ENCODE measurements at places on chromosomes 4 and X. TPM values are rescaled to one million over a fixed set of nuclear protein-coding genes. Genes with fewer than 3 reads are reported as not detected.

Gene GAGE12J
- not detected for total RNA-seq

GRCh38 chr4:108006361-108006760 is 16.7 kb downstream of the HADH start:
- H3K36me3 ChIP-seq = peaks cover 10% of the 10 kb centered on the region
- peaks cover 10% of the 10 kb centered on the region for H3K4me1 ChIP-seq
- H3K27ac ChIP-seq = no peak overlapping the region
- H3K4me3 ChIP-seq = no peak overlapping the region

DNA sequence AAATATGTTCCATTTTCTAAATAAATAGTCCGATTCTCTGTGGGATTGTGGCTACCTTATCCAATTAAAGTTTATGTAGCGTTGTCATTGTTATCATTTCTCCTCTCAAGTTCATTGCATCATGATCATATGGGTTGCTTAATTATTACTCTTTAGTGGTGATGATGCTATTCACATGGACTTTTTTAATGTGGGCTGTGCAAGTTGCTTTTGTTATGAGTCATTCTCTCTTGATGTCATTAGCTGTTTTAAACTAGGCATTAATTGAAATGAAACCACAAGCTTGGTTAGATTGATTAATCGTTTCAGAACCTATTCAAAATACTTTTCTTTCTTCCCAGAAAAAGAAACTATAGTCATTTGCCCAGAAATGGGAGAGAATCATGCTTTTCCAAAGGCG is 38.2 kb downstream of the NHS start:
- H3K4me1 ChIP-seq = no peaks in the 10 kb centered on the region
- DNase-seq = no peak
- no peak overlapping the region for H3K4me3 ChIP-seq
- no peaks in the 10 kb centered on the region for H3K27me3 ChIP-seq

DNA sequence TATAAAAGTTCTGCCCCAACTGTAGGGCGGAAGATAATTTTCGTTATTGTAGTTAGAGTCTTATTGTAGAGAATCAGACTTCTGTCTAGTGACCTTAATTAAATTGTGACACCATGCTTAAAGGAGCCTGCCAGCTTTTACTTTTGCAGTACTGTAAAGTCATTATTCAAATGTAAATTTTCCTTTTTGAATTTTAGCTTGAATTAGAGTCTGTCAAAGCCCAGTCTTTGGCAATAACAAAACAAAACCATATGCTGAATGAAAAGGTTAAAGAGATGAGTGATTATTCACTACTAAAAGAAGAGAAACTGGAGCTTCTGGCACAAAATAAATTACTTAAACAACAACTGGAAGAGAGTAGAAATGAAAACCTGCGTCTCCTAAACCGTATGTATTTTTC is 21.8 kb downstream of the OFD1 start:
- H3K4me1 ChIP-seq = no peaks in the 10 kb centered on the region
- H3K27ac ChIP-seq = no peak overlapping the region
- H3K27me3 ChIP-seq = no peaks in the 10 kb centered on the region
- no peak for DNase-seq

DNA sequence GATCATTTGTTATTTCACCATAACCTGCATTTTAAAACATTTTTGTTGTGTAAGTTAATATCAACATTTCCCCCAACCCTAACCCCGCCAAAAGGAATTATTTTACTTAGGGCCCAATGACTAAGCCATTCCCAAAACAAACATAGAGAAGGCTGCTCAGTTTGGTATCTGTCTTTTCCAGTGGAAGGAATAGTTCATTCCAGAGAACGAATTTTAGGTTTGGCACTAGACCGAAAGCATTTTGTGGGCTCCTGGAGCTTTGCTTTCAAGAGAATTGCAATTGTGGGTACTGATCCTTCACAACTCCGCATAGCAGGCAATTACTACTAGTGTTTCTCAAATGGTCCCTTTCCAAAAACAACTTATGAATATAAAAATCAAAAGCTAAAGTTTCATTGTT is 226.7 kb upstream of the MAD2L1 start:
- H3K27me3 ChIP-seq = no peaks in the 10 kb centered on the region
- no peaks in the 10 kb centered on the region for H3K4me1 ChIP-seq
- no peak overlapping the region for H3K4me3 ChIP-seq
- no peaks in the 10 kb centered on the region for H3K36me3 ChIP-seq

Data from K562 (cell line).